Kidney tubule cell (primary cell): ENCODE measurements at places on chromosomes 5 and 9.

GRCh38 chr9:16616686-16617085, 253.8 kb downstream of the BNC2 start:
- no peak for DNase-seq

DNA sequence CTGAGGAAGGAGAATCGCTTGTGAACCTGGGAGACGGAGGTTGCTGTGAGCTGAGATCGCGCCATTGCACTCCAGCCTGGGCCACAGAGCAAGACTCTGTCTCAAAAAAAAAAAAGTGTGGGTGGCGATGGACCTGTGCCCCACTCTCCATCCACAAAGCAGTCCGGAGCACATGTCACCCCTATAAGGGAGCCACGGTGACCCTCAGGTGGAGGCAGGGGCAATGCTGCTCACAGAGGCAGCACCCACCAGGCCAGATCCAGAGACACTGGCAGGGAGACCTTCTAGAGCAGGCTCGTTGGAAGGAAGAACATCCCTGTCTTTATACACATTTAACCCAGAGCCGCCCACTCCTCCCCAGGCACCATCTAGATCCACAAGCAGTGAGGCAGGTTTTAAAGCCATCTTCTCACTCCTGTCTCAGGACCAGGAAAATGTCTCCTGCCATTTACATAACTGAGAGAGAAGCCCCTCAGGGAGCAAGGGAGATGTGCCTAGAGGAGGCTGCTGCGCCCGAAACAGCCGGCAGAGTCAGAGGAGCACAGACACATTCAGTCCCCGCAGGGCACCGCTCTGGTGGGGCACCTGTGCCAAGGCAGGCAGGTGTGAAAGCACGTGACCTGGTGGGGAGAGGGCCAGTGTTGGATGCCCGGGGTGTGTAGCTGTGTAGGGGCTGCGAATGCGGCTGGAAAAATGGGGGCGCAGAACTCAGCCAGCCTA, 31.6 kb upstream of the ADAMTS2 start:
- no peak for DNase-seq

GRCh38 chr5:68848091-68848490, 245.7 kb upstream of the SLC30A5 start:
- peak; percentile 58 for DNase-seq

DNA sequence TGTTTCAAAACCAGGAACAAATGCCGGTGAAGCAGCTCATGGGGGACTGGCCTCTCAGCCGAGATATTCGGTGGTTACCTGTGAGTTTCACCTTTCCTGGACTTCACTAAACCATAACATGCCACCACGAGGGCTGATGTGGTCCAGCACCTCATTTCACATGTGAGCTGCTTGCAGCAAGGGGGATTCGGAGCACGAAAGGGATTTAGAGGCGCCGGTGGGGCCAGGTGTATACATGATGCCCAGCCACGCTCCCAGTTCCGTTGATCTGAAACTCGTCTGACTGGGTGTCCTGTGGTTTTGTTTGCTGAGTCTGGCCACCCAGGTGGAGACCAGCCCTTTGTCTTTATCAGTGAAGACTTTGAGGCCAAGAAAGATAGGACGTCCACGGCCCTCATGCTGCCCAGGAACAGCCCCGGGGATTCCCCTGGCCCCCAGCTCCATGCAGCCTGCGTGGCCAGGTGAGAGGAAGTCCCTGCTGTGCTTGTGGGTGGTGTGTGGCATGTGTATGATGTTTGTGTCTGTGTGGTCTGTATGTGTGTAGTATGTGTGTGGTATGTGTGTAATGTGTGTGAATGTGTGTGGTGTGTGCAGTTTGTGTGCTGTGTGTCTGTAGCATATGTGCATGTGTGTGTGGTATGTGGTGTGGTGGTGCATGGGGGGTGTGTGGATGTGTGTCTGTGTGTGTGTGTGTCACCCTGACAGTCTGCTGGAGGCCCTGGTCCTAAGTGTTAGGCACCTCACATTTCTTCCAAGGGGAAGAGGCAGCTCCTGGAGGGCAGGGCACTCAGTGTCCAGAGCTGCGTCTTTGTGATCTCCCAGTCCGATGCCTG, 23.4 kb downstream of the PHF2 start:
- DNase-seq = no peak

DNA sequence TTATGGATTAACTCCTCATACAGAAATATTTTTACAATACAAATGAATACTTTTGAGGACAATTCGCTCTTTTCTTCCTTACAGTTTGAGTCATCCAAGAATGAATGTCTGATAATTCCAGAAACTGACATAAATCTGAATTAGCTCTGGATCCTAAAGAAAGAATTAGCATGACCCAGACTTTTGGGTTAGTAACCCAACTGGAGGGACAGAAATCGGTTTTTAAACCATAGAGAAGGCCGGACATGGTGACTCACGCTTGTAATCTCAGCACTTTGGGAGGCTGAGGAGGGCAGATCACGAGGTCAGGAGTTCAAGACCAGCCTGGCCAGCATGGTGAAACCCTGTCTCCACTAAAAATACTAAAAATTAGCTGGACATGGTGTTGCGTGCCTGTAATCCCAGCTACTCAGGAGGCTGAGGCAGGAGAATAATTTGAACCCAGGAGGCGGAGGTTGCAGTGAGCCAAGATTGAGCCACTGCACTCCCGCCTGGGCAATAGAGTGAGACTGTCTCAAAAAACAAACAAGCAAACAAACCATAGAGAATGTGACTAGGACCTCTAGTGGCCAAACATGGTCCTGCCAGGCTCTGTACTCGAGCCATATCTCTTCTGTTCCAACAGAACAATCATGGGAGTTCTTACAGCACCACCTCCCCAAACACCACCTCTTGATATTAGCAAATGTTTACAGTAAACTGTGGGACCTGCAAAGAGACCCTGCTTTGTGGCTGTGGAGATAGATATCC, 44.8 kb downstream of the LURAP1L start:
- no peak for DNase-seq

DNA sequence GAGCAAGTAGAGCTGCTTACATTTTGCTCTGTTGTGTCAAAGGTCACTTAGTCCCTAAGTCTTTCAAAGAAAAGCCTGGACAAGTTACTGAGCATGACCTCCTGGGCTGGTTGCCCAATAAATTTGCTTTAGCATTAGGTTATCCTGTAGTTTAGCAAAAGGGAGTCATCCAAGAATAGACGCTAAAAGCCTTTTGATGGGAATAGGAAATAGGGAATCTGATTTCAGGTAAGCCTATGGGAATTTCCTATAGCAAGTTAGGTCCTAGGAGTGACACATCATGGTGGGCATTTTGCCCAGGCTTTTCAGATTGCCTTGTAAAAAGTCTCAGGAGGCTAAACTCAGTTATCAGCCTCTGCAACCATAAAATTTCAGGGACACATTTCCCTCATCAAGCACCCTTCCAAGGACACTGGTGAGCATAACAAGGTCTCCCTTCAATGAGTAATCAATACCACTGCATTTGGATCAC, 67.6 kb upstream of the RANBP3L start:
- DNase-seq = no peak

DNA sequence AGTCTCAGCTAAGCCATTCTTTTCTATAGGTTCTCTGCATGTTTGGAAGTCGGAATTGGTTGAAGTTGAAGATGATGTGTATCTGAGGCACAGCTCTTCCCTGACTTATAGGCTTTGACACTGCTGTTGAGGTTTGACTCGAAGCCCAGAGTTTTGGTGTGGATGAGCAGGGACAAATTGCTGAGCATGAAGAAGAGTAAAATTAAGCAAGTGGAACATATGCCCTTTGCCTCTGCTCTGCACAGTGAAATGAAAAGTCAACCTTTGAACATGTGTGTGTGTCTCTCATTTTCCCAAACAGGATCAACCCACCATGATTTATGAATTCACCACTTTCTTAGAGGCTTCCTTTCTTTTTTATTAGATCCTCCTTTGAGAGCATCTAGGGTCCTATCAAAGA, 8.5 kb downstream of the HMHB1 start:
- DNase-seq = no peak

GRCh38 chr5:37310360-37310759, 60.5 kb downstream of the NUP155 start:
- no peak for DNase-seq

DNA sequence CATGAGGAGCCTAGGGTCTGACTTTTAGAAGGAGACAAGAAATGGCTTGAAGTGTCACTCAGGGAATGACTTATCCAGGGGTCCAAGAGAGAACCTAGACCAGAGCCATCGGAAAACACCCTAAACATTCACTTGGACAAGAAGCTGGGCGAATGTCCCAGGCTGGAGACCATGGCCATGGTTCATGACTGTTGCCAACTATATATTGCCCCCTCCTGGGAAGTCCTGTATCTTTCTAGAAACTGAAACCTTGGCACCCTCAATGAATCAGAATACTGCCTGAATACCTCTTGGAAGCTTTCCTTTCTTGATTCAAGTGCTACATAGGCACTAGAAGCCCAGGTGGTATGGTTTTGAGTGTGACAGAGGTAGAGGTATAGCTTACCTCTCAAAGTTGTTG, 29.9 kb downstream of the TRMO start:
- DNase-seq = no peak

GRCh38 chr5:141692533-141692888, 10.5 kb upstream of the ARAP3 start:
- DNase-seq = no peak

GRCh38 chr5:75192804-75193203, 43.9 kb downstream of the ANKRD31 start:
- DNase-seq = peak; percentile 18
